ENCODE measurements at places on chromosomes 3 and 15.

GRCh38 chr15:66729331-66729951 is 27.4 kb downstream of the SMAD6 start:
- DNase-seq: no peak

- no peak for DNase-seq
These were observed 234.8 kb upstream of the GADL1 start for GRCh38 chr3:31129241-31129640.

- no peak for DNase-seq
These were observed 78.7 kb downstream of the KLF13 start for GRCh38 chr15:31405200-31405920.

GRCh38 chr3:59381282-59381681 is 331.5 kb upstream of the CFAP20DC start:
- no peak for DNase-seq

- no peak for DNase-seq
These were observed 37.9 kb downstream of the CLK3 start for GRCh38 chr15:74653426-74654102.

DNA sequence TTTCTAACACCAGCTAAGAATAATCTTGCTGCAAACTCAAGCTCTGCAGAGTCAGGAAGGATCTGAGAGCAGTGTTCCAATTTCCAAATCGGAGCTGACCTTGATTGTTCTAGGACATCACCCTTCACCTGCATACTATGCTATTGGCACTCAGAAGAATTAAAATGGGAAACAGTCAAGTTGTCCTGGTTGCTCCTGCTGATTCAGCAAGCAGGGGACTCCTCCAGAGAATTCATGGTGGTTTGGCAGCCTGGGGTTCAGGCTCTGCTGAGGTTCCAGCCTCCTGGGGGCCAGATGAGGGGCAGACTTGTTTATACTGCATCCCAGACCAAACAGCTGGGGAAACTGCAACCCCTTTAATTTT is 213.7 kb upstream of the ADAMTS9 start:
- DNase-seq: no peak

DNA sequence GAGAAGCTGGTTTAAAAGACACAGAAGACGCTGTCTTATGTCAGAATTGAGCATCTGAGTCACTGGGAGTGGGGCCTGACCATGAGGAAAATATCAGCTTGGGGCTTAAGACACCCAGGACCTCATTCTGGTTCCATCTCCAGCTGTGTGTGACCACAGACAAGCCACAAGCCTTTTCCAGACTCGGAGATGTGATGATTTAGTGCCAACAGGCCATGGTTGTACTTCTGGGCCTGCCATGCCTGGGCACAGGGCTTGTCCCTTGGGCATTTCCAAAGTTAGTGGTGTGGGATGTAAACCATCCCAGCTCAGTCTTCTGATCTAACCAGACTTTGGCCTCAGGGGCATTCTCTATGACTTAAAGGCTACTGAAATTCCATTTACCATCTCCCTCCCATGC is 269.8 kb downstream of the RYR3 start:
- DNase-seq: no peak

DNA sequence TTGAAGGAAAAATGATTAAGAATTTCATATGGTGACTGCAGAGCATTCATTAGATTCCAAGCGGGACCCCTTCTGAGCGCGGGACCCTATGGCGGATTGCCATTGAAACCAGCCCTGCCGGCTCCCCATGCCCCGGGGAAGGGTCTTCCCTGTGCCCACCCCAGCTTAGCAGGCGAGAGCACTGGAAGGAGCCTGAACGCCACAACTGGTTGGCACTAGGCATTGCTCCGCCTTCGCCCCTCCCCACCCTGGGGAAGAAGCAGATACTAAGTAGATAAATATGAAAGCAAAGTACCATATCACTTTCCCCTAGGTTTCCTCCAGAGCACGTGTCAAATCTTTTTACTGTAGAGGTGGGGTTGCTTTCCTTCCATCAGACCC is 70.7 kb downstream of the CYP19A1 start:
- DNase-seq: no peak

DNA sequence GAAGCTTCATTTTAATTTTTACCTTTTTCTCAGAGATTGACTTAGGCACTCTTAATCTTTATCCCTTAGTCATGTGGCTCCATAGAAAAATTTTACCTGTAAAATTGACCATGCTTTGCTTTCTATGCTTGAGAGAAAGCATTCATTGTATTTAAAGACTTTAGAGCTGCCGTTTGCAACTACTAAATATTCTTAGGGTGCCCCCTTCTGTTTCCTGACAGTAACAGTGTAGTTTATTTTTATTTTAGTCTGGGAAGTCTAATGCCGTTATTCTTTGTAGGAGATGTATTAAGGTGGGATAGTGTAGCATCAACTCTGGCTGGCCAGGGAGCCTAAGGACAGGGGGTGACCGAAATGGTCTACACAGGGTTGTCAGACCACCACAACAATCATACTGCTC is 84.5 kb upstream of the SYNPR start:
- DNase-seq: no peak

DNA sequence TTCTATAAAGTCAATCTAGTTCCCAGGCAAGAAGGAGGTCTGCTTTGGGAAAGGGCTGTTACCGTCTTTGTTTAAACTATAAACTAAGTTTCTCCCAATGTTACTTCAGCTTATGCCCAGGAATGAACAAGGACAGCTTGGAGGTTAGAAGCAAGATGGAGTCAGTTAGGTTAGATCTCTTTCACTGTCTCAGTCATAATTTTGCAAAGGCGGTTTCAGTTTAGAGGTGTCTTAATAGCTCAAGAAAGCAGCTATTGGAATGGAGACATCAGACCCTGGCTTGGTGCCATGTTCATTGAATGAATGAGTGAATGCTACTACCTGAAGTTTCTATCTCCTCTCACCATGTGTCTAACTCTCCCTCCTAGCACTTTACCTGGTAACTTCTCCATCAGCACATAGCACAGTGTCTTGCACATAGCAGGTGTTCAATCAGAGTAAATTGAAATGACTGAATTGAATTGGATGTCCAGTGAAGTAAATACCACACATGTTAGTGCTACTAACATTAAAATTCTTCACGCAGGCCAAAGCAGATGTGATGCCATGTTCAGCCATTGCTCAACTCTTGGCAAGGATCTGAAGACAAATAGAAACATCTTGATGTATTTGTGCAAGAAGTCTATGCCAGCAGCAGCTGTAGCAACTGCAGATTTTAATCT is 28.2 kb downstream of the CLEC3B start:
- DNase-seq: no peak

- no peak for DNase-seq
These were observed 89.7 kb downstream of the LIPC start for GRCh38 chr15:58521293-58521991.

DNA sequence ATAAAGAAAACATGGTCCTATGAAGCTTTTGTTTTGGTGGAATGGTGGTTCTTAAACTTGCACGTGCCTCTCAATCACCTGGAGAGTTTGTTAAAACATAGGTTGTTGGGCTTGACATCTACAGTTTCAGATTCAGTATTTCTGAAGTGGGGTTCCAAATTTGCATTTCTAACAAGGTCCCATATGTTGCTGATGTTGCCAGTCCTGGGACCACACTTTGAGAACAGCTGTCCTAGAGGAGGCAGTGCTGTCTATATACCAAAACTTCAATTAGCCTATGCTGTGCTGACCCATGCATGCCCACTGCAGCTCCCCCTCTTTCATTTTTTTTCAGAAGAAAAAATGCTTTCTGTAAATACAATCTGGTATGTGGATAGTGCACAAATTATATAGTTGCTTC is 31.3 kb downstream of the ALCAM start:
- no peak for DNase-seq

- DNase-seq: no peak
These were observed 930.3 kb downstream of the NTRK3 start for GRCh38 chr15:87326269-87326668.

DNA sequence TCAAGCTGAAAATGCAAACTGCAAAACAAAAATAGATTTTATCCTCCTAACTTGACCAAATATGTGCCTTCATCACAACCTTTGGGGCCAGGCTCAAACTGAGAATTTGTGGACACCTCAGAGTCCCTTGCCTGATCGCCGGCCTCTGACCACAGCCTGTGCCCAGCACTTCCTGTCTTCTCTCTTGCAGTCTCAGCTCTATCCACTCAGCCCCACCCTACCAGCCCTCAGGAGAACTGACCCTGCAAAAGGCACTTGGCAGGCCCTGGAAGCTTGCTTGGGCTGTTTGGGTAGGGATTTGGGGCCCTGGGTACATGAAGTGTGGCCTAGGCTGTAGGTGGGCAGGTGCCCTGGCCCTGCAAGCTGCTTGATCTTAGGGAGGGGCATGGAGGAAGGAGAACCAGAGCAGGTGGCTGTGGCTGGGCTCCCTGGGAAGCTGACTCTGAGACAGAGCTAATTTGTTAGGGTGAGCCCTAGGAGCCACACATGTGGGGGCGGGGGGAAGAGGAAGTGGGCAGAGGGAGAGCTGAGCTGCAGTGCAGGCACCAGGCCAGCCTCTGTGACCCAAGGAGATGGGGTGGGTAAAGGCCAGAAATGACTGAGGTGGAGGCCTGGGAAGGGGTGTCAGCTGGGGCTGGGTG is 8.6 kb downstream of the CLEC3B start:
- DNase-seq: no peak

DNA sequence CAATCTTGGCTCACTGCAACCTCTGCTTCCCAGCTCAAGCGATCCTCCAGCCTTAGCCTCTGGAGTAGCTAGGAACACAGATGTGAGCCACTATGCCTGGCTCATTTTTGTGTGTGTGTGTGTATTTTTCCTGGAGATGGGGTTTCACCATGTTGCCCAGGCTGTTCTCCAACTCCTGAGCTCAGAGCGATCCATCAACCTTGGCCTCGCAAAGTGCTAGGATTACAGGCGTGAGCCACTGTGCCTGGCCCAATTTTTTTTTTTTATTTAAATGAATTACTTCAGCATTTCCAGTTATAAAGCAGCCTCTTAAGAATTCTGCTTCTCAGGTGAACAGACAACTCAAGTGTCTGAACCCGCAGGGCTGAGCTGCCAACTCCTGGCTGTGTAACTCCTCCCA is 20.1 kb upstream of the ST3GAL6 start:
- no peak for DNase-seq

- no peak for DNase-seq
These were observed 47.1 kb upstream of the CADPS start for GRCh38 chr3:62922326-62922725.

- no peak for DNase-seq
These were observed 149.5 kb downstream of the PLCH1 start for GRCh38 chr3:155595371-155595770.

DNA sequence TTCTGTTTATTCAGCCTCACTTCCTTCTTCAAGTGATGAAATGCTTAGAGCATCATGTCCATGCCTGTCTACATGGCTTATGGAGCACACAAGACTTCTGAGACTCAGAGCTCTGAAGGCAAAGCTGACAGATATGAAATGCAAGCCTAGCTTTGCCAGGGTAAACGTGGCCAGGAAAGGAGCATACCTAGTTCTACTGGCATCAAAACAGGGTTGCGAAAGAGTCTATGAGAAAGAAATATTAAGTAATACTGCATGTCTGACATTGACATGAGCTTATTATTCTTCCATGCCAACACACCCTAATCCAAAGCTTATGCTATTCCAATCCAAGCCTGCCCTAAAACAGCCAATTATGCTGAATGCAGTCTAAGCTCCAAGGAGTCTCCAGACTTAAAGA is 391.5 kb downstream of the ERC2 start:
- DNase-seq: no peak

- no peak for DNase-seq
These were observed 47.9 kb upstream of the MAGEF1 start for GRCh38 chr3:184759666-184760200.

GRCh38 chr15:80484333-80484864 is 80.2 kb downstream of the ARNT2 start:
- no peak for DNase-seq

DNA sequence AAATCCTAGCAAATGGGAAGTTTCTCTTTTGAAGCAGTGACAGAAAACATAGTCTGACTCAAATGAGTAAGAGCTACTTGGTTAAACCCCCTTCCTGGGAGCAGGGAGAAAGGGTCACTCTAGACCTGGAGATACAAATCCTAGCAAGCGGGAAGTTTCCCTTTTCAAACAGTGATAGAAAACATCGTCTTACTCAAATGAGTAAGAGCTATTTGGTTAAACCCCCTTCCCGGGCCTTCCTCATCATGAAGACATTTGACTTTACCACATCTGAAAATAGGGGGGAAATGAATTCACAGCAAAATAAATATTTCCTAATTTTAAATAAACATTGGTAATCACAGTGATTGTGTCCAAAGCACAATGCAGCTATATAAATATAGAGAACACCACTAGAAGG is 79.2 kb downstream of the FOXB1 start:
- DNase-seq: no peak

- no peak for DNase-seq
These were observed 17.3 kb downstream of the MTMR10 start for GRCh38 chr15:30974112-30974511.

GRCh38 chr3:29521293-29521692 is 240.4 kb downstream of the RBMS3 start:
- no peak for DNase-seq

DNA sequence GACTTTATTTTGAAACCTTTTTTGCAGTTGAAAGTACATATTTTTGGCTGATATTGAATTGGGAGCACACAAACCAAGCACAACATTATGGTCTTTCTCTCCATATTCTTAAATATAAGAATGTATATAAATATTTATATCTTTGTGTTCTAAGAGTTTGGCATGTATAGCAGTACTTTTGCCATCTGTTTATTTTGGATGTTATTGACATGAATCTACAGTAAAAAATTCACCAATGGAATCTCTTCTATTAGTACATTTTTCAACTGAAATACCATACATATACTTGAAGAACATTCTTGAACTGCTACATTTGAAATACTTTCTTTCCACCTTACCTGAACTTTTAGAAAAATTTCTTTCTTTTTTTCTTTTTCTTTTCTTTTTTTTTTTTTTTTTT is 109.2 kb upstream of the STRIT1 start:
- DNase-seq: no peak

- no peak for DNase-seq
These were observed 32.8 kb downstream of the CPNE4 start for GRCh38 chr3:132001999-132002398.

DNA sequence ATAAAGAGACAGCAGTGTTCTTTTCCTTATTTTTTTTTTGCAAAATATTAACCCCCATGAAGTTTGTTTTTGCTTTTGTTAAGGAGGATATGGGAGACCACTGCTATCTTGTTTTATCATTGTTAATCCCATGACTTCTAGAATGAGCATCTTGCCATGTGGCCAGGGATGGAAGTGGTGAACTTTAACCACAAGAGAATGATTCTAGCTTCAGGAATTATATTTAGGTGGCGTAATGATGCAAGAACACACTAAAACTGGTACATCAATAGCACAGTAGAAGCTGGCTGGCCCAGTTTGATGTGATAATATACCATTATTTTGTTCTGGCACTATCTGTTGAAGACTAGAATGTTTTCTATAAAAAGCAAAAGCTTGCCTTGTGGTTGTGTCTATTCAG is 720.9 kb downstream of the GRM7 start:
- DNase-seq: no peak

GRCh38 chr3:58352626-58353025 is 19.9 kb downstream of the PXK start:
- DNase-seq: no peak

- no peak for DNase-seq
These were observed 285.1 kb upstream of the STAC start for GRCh38 chr3:36095238-36095637.

GRCh38 chr15:28023422-28023821 is 75.7 kb downstream of the OCA2 start:
- no peak for DNase-seq

Data from activated CD4-positive, alpha-beta T cell treated with anti-CD3 and anti-CD28 coated beads for 24 hours (primary cell).